M059J (cell line): ENCODE measurements at places on chromosomes 6 and 20. TPM values are rescaled to one million over a fixed set of nuclear protein-coding genes. Genes with fewer than 3 reads are reported as not detected.
A peak's percentile ranks its signal among the peaks of the same experiment; 100 is the strongest.

- no peak for DNase-seq
Observed at GRCh38 chr6:150631984-150632642, 32.4 kb downstream of the PLEKHG1 start.

GRCh38 chr6:164167873-164168405 lies 753.4 kb downstream of the QKI start:
- peak; percentile 9 for DNase-seq

- DNase-seq = no peak
Observed at GRCh38 chr6:139144490-139145085, 9.7 kb downstream of the HECA start.

- no peak for DNase-seq
Observed at GRCh38 chr6:19450651-19451050, 386.5 kb upstream of the ID4 start.

Gene CD109
- total RNA-seq = 24.0 and 39.3 TPM in 2 replicates

Gene SLC17A4
- not detected in 2 replicates for total RNA-seq

DNA sequence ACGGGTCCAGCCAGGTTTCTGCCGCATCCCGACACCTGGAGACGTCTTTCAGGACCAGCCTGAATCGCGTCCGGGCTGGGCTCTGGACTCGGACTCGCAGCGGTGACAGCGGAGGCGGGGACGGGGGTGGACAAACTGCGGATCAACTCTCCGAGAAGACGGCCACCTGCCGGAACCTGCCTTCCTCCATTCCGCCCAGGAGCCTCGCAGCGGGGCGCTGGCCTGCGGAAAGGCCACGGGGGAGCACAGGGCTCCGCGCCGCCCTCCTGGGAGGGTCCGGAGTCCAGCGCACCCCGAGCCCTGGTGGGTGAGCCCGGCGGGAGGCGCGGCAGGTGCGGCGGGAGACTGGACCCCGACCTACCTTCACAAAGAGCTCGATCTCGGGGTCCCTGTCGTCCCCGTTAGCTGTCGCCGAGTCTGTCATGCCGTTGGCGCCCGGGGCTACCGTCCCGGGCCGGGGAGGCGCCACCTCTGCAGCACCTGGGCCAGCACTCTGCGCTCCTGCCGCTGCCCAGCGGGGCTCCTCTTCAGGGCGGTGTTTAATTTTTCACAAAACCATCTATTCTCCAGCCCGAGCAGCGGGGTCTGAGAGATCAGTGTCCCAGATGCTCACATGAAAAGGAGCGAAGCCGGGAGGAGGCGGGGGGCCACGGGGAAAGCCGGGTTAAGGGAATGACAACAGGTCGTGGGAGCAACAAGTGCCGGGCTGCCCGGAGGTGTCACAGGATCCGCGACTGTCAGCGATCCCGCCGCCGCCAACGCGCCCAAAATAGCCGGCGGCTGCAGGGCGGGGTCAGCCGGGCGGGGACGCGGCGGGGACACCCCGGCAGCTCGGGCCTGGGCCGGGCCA lies at the start of gene CLIC5:
TSS of gene CLIC5 (minus strand) at position 742 of the 850 bp plus-strand sequence. CDS start at position 424, 318 bp downstream.
- DNase-seq = no peak

Gene PAK5
- total RNA-seq = 0.05 and 0.10 TPM in 2 replicates

Gene SLC2A10
- 27.6 and 28.5 TPM in 2 replicates for total RNA-seq

GRCh38 chr6:155001482-155001881 lies 6.4 kb downstream of the TIAM2 start:
- peak; percentile 54 for DNase-seq

- DNase-seq = no peak
Observed at GRCh38 chr6:169897601-169898358, 146.4 kb downstream of the ERMARD start.

DNA sequence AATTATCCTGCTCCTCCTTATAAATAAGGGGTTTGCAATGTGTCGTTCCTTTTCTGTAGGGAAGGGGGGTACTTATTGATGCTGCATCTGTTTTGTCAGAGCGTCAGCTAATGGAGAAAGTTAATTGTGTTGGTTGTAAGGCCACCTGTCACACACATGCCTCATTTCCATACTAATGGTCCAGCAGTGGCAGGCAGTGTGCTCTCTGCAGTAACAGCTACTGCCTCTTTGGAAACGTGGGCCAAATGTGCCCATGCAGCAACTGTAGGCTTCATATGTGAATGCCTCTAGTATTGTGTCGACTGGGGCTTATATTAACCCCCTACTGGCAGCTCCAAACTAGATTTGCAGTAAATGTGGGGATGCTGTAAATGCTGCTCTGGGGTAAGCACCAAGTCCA lies 56.3 kb upstream of the OLIG3 start:
- DNase-seq = no peak

Gene TCP11
- total RNA-seq = not detected in 2 replicates

Gene MYBL2
- total RNA-seq = 51.2 and 69.4 TPM in 2 replicates

Gene ID4
- 5.2 and 8.5 TPM in 2 replicates for total RNA-seq

- DNase-seq = peak; percentile 78
Observed at GRCh38 chr6:40356242-40356910, 230.8 kb downstream of the LRFN2 start.

GRCh38 chr6:105838171-105838570 lies 248.0 kb upstream of the PRDM1 start:
- DNase-seq = no peak

Gene MATN4
- total RNA-seq = not detected in 2 replicates
